Stimulated activated CD4-positive, alpha-beta T cell treated with anti-CD3 and anti-CD28 coated beads, Interleukin-15, amount 100 ng/mL, for 48 hours (primary cell): ENCODE measurements at places on chromosomes 11 and 22.

- DNase-seq, result no peak
Observed at GRCh38 chr22:40739721-40740120, 60.4 kb downstream of the MCHR1 start.

DNA sequence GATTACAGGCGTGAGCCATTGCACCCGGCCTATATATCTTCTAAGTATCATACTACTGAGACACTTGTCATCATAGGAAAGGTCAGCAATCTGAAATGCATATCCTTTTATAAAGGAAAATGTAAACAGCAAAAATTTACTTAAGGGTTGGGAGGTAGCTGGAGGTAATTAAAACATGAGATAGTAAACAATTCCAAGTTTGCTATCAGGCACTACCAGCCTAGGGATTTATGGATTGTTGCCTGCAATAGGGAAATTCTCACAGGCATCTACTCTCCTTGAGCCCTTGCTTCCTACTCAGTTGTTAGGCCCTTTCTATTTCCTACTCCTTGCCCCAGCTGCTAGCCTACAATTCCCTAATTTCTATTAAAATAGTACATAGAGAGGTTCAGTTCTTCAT, 16.1 kb downstream of the PGR start:
- DNase-seq, result no peak

DNA sequence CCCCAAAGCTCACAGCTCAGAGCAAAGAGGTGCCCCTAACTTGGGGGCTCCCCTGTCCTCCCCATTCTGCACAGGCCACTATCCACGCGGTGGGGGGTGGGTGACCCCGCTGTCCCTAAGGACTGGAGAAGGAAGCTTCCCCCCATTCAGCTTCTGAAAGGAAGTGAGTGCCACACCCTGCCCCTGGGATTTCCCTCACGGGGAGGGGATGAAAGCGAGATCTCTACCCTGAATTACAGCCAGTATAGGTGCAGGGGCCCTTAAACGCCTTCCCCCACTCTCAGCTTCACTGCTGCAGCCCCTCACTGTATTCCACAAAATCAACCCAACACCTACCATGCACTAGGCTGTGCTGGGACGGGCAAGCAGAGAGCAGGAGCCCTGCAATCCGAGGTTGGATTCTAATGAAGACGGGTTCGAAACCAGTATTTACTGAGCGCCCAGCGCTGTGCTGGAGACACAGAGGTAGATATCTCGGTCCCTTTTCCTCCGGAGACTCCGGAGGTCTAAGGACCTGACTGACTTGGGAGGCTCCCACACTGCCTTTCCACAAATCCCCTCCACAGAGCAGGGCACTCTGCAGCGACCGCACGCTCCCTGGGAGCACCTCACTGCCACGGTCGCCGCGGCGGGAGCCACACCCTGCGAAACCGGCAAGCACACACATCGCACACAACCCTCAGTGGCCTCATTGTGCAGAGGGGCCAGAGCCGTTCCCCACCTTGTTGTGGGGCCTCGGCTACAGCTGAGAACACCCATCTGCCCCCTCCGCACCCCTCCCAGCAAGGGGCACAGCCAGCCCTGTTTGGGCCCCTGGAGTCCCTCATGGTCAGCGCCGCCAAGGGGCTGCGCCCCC, 1.8 kb downstream of the AHNAK start:
- no peak for DNase-seq

- DNase-seq, result no peak
Observed at GRCh38 chr11:123479048-123479837, 49.2 kb downstream of the GRAMD1B start.

DNA sequence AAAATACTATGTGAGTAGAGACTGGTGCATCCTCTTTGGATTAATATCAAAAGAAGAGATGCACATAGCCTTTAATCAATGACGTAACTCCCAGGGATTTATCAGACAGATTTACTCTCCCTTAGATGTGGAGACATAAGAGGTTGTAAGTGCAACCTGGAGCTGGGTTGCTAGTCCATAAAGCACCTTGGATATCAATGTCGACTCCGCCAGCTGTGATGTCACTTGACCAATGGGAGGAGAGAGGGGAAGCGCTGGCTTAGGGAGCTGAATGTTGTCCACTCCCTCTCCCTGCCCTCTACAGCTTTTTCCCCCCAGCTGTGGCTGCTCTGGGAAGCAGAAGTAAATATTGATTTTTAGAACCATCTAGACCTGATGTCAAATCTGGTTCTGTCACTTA, 28.9 kb upstream of the TMEM86A start:
- DNase-seq, result no peak

GRCh38 chr11:121574801-121575200, 122.0 kb upstream of the SORL1-AS1 start:
- DNase-seq, result no peak

DNA sequence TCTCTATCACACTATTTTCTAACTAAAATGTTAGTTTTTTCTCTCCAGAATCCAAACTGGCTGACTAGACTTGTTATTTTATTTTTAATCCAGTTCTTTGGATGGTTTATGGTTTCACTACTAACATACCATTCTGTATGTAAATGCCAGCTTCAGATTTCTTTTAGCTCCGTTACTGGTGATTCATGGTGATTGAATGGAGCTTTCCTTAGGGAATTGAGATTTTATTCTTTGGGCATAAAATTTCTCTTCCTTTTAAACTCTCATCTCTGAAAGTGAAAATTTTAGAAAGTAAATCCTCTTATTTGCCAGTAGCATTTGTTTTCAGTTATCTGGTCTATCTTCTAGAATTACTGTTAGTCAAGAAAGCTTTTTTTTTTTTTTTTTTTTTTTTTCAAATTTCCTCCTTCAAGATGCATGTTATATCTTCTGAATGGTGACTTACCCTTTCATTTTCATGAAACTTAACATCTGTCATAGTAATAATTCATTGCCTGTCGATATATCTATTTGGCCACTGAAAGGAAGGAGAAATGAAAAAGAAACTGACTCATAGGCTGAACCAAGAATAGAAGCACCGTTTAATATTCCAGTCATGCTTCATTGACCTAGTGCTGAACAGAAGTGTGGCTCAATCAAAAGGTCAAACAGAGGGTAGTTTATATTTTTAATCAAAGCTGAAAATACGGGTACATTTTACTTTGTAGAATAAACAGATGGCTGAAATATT, 6.4 kb downstream of the ENDOD1 start:
- DNase-seq, result no peak

DNA sequence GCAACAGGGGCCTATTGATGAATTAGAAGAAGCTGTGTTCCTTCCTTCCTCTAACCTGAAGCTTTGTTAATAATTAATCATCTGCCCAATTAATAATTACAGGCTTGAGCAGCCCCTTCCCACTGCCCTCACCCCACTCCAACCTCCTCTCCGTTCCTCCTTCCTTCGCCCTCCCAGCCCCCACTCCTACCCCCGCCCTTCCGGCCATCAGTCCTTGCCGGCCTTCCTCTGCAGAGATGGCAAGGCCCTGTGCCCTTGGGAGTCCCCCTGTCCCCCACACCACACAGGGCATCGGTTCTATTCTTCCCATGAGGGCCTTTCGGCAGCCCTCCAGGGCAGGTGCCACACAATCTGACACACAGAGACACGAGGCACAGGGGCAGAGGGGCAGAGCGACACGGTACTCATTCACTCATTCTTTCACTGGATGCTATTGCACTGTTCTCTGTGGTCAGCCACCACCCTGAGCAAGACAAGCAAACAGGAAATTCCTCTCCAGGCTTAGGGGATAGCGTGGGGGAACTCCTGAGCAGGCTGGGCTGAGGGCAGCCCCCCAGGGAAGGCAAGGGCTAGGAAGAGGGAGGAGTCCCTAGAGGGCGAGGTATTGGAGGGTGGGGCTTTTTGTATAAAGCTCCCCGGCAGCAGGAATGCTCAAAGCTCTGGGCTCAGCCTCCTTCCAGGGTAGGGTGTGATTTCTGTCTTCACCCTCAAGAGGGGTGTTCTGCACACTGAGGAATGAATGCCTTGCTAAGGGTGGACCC, 14.7 kb downstream of the MGAT3 start:
- DNase-seq, result no peak

DNA sequence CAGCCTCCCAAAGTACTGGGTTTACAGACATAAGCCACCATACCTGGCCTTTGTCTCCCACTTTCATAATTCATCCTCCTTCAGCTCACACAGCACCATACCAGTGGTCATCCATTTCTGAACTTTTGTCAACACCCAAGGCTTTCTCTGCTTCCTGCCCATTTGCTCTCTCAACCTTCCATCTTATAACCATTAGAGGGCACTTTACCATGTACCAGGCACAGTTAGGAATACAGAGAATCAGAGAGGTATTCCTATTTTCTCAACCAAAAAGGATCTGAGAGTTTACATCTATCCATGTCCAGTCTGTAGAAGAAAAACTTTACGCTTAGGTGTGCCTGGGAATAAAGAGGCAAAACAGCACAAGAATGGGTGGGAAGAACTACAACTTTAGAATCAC, 397.6 kb downstream of the BUD13 start:
- no peak for DNase-seq

DNA sequence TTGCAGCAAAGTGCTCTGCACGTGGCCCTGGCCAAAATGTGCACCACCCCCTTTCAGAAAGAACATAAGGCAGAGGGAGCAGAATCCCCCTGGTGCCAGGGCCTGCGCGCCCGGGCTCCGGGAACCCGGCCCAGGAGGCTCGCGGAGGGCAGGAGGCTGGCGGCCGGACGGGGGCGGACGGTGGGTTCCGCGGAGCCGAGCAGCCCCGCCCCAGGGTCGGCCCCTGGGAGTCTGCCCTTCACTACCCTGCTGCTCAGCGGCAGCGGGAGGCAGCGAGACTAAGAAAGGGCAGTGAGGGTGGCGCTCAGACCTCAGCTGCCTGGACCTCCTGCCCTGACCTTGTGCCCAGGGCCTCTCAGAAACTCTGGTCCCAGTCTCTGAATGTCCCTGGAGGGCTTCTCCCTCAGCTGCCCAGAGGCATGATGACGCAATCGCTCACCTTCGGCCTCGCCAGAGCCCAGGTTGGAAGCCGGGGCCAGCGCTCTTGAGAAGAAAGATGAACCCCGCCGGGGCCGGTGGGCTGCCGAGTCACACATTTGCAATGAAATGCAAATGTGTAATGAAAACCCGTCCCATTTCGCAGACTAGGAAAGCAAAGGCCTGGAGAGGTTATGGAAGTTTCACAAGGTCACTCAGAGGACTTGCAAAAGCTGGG, 1.1 kb upstream of the CLMP start:
- DNase-seq, result no peak

DNA sequence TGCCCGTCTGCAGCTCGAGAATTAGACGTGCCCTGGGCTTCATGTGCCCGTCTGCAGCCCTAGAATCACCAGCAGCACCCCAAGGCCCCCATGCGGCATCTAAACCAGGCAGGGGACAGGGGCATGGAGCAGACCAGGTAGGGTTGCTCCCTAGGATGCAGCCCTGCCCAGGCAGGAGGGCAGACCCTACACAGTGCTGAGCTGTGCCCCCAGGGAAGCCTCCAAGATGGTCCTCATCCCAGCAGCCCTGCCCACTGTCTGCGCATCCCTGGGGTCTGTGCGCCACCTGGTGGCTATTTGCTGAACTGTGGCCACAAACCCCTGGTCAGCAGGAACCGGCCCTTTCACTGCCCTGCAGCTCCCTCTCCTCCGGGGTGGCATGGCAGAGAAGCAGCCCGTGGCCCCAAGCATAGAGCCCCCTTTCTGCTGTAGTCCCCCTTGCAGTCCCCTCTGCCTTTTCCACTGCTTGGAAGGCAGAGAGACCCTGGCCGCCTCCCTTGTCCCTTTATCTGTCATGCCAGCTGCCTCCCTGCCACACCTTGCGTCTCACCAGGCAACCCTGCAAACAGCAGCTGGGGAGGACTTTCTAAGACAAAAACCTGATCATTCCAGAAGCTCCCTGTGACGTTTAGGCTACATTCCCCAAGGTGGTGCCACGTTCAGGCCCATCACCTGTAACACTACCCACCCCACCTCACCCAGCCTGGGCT, 86.6 kb downstream of the KCNQ1 start:
- DNase-seq, result peak; percentile 39

- DNase-seq, result no peak
Observed at GRCh38 chr11:107859459-107860239, 1.1 kb upstream of the SLC35F2 start.

GRCh38 chr11:100978442-100978841, 151.2 kb downstream of the PGR start:
- DNase-seq, result no peak

- no peak for DNase-seq
Observed at GRCh38 chr11:68398995-68399851, 61.3 kb upstream of the PPP6R3 start.

DNA sequence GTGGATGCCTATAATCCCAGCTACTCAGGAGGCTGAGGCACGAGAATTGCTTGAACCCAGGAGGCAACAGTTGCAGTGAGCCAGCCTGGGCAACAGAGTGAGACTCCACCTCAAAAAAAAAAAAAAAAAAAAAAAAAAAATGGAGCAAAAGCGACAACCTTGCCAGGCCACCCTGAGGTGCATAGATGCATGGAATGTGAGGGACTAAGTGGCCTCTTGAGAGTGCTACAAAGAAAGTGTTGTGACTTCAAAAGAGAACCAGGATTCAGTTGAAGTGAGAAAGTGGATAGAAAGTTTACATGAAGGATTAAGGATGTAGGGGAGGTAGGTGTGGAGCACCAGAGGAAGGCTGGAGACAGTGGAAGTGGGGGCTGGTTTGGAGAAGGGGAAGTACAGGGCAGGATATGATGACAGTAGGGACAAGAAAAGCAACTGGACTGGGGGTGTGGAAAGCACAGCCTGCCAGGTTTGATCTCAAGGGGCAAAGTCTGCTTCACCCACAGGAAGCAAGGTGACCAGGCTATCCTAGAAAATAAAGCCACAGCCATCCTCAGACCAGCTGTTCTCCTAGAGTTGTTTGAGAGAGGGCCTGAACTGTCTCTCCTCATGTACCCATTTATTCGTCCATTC, 36.0 kb upstream of the OLFML1 start:
- no peak for DNase-seq

- no peak for DNase-seq
Observed at GRCh38 chr11:8794677-8795103, 112.1 kb downstream of the RPL27A start.

- DNase-seq, result no peak
Observed at GRCh38 chr11:2447253-2447950, 2.6 kb downstream of the KCNQ1 start.

DNA sequence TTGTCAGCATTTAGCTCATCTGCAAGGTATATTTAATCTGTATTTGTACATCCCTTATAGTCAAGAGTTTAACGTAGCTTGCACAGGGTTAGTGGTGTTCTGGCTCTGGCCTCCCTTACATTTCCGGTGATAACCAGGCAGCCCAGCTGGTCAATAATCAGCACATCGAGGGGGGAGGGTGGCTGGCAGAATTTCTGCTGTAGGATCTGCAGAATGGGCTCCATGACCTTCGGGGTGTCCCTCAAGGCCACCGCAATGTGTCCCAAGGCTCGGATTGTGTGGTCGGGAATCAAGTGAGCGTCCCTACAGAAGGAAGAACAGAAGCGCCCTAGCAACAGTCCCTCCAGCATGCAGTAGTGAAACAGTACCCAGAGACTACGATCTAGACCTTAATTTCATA, 25.1 kb downstream of the SERPIND1 start:
- DNase-seq, result no peak

- no peak for DNase-seq
Observed at GRCh38 chr11:67367761-67368227, 5.6 kb downstream of the CLCF1 start.

GRCh38 chr11:34915136-34916014, 804 bp downstream of the APIP start:
- no peak for DNase-seq

GRCh38 chr11:122367809-122368231, 251.8 kb upstream of the BLID start:
- DNase-seq, result no peak

- no peak for DNase-seq
Observed at GRCh38 chr11:91124363-91124762, 901.5 kb upstream of the CHORDC1 start.
